ACHN (cell line): ENCODE measurements at places on chromosomes 16 and 17.

GRCh38 chr17:31647661-31648060 is 211.4 kb downstream of the COPRS start:
- DNase-seq = no peak

DNA sequence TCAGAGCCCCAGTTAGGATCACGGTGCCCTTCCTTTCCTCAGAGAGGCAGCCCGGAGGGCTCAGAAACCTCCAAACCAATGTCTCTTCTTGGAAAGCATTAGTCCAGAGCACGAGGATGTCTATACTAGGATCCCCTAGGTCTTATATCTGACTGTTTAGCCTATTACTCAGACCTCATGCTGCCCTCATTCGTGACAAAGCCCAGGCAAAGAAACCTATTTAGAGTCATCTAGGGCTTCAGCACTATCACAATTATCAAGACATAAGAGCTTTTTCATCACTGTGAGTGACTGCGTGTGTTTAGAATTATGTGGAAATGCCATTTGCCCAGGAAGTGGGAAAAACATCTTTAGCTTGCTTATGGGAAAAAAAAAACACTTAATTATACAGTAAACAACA is 159.8 kb upstream of the NOL11 start:
- no peak for DNase-seq

- DNase-seq = peak; percentile 98
Observed at GRCh38 chr16:46883690-46884512, at the start of gene GPT2. GPT2 (plus strand) TSS chr16:46884362; CDS start chr16:46884716, 354 bp downstream.

DNA sequence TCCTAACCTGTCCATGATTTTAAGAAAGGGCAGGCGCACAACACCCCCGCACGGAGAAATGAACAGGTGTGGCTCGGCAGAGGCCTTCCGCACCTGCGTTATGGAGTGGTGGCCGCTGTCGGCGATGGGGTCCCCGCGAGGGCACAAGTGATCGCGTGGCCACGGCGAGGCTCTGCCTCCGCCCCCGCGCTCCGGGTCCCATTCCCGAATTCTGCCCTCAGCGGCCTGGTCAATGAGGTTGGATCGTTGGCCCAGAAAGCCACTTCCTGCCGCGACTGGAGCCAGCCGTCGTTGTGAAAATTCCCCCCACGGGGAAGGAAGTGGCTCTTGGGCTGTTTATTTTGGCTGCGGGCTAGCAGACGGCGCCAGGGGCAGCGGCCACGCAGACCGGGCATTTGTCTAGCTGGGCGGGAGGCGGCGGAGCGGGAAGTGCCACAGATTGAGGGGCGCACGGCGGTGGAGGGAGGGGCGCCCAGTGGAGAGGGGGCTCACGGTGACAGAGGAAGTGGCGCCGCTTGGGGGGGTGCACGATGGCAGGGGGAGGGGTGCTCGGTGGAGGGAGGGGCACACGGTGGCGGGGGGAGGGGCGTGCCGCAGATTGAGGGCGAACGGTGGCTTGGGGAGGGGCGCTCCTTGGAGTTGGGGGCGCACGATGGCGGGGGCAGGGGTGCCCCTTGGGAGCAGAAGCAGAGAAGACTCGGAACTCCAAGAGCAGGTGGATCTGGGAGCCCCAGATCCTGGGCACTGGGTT is 25.0 kb downstream of the MRC2 start:
- peak; percentile 67 for DNase-seq

DNA sequence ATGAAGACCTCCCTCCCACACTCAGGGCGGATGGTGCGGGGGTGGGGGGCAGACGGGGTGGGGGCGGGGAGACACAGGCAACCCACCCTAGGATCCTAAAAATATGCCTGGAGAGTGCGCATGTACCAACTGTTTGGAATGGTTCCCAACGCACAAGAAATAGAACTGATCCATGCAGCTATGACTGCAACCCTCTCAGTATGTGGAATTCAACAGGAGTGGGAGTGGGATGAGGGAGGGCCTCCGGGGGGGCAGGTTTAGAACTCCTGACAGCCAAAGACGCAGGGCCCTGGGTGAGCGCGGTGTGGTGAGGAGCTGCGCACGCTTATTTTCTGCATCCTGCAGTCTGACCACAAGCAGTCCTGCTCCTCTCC is 1.1 kb upstream of the P2RX5 start:
- no peak for DNase-seq

DNA sequence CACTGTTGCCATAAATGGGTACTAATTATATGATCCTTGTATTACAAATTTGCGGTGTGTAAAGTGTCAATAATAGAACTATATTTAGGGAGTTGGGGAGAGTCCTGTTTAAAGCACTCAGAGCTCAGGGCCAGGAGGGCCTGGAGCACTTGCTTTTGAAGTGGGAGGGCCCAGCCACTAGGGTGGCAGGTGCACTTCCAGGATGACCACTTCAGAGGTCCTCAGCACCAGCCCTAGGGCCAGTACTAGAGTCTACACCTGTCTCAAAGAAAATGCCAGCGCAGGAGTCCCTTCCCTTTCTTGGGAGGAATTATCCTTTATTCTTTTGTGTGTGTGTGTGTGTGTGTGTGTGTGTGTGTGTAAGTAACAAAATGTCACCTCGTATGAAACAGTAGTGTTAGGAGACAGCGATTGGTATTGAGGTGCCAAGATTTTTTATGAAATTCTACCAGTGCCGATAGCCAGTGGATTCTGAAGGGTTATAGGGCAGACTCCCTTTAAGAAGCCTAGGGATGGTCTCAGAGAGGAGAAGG is 31.9 kb downstream of the MYO18A start:
- DNase-seq = peak; percentile 27

DNA sequence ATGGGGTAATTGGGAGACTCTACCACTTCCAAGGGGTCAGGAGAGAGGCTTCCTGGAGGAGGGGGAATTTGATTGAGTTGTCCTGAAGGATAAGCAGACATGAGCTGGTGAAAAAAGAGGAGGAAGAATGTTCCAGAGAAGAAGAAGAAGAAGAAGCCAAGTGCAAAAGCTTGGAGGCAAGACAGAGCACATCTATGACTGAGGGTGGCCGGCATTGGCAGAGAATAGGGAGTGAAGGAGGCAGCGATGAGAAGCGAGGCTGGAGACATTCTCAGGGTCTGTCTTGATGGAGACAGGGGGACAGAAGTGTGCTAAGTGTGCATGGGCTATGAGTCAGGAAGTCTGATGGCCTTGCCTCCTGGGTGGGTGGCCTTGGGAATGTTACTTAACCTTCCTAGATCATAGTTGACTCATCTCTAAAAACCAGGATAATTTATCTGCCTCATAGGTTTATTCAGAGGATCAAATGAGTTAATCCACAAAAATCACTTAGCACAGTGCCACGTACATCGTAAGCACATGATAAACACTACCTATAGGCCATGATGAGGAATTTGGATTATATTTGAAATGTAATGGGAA is 171.7 kb downstream of the ABCC12 start:
- no peak for DNase-seq

GRCh38 chr16:29702269-29702668 is 23.3 kb downstream of the QPRT start:
- DNase-seq = no peak

- no peak for DNase-seq
Observed at GRCh38 chr16:54526916-54527315, 240.3 kb upstream of the IRX3 start.

DNA sequence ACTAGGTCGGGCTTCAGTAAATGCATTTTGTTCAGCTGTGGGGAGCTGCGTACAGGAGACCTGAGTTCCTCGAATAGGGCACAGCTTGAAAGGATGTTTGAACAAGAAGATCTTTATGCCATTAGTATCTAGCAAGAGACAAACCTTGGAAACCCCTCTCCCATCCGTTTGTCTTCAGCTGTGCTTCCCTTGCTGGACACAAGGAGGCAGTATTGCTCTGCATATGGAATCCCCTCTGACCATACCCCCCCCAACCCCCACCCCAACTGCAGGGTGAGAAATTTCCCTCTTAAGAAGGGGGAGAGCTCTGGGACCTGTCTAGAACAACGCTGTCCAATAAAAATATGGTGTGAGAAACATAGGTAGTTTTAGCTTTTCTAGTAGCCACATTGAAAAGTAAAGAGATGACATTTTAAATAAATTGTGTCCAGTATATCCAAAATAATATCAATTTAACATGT is 1.6 kb downstream of the MRM1 start:
- peak; percentile 78 for DNase-seq

- no peak for DNase-seq
Observed at GRCh38 chr17:68600067-68600930, 868 bp downstream of the FAM20A start.

- DNase-seq = no peak
Observed at GRCh38 chr16:2799859-2800226, 1.6 kb downstream of the PRSS41 start.

GRCh38 chr17:40063187-40063771 is 514 bp downstream of the THRA start:
- DNase-seq = peak; percentile 42

DNA sequence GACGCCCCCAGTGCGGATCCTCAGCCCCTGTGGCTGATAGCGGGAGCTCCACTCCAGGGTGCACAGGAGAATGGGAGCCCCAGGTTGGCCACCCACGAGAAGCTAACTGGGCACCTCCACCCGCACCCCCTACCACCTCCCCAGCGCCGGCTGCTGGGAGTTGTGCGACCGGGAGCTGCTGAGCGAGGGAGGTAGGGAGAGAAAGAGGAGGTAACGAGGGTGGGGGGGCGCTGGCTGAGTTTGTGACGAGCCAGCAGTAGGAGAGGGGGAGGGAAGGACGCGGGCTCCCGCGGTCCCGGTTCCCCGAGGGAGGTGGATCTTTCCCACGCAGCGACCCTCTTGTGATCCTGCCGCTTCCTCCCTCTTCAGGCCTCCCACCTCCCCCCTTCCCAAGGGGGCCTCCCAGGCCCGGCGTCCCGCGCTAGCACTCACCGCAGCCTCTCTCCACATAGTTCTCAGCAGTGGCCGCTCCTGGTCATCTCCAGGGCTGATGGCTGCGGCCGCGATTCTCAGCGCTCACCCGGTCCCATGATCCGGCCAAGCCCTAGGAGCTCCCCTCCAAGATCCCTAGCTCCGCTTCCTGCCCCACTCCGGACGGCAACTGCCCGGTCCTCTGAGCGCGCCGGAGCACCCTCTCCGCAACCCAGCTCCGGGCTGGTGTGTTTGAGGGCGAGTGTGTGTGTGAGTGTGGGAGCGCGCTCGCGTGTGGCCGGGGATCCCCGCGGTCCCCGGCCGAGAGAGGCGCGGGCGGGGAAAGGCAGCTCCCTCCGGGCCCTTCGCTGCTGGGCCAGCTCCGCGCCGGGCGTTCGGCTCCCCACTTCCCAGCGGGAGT is at the start of gene GRIN2A:
TSS of gene GRIN2A (minus strand) at position 207 of the 832 bp plus-strand sequence. CDS start 2,017 bp downstream, outside the sequence.
- DNase-seq = no peak

- no peak for DNase-seq
Observed at GRCh38 chr17:78344666-78345065, 15.2 kb downstream of the SOCS3 start.

- no peak for DNase-seq
Observed at GRCh38 chr17:33324736-33325135, 31.6 kb upstream of the ASIC2 start.

GRCh38 chr17:48678141-48678971 is 44.0 kb downstream of the PRAC1 start:
- DNase-seq = peak; percentile 76

DNA sequence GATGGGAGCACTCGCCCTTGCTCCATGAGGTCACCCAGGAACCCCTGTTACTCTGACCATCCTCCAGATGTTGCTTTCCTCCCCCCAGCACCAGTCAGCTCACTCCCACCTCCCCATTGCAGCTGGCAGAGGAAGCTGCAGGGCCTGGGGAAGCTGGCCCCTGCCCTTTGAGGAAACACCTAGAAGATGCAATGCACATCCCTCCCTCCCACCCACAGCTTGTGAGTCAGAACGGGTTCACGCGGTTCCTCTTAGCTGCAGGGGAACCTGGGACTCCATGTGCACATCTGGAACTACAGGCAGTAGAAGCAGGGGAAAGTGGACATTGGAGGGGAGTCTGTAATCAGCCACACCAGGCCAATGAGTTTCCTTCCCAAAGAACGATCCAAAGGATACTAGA is 96.9 kb downstream of the KATNIP start:
- no peak for DNase-seq
